ENCODE measurements at places on chromosomes 11 and 22. TPM values are rescaled to one million over a fixed set of nuclear protein-coding genes. Genes with fewer than 3 reads are reported as not detected.
A peak's percentile ranks its signal among the peaks of the same experiment; 100 is the strongest.

CALCB gene
- total RNA-seq = not detected

NPAT gene
- 23.1 TPM for total RNA-seq

GRCh38 chr11:75276686-75277085, 36.1 kb downstream of the TPBGL start:
- peak; percentile 44 for DNase-seq

DNA sequence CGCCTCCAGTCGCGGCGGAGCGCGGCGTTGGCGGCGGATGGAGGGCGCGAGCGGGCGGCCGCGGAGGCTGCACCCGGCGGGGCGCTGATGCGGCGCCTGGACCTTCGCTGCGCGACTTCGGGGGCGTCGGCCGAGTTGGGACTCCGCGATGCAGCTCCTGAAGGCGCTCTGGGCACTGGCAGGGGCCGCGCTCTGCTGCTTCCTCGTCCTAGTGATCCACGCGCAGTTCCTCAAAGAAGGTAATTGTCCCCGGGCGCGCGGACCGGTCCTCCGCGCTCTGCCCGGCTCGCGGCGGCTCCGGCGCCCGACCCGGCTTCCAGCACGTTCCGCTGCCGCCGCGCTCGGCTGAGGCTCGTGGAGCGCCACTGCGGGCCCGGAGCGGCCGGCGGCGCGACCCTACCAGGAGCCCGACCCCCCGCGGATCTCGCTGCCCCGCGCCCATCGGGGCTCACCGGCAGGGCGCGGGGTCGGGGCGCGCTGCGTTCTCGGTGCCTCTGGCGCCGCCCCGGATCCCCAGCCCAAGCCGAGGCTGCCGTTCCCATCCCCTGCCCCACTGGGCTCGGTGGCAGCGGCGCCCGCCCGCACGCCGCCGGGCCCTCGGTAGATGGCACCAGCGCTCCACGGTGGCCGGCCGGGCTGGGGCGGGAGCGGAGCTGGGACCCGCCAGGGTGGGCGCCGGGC, 1251.2 kb downstream of the BRD1 start:
- DNase-seq = peak; percentile 87

- no peak for DNase-seq
Measured at GRCh38 chr11:81963018-81963417, 770.6 kb downstream of the FAM181B start.

PGA5 gene
- 0.63 TPM for total RNA-seq

GRCh38 chr11:112518371-112518770, 257.7 kb upstream of the PLET1 start:
- no peak for DNase-seq

CSF2RB gene
- not detected for total RNA-seq

OR56A3 gene
- not detected for total RNA-seq

KCNE3 gene
- 9.0 TPM for total RNA-seq

PRAME gene
- total RNA-seq = 0.44 TPM

GNG3 gene
- not detected for total RNA-seq

DNA sequence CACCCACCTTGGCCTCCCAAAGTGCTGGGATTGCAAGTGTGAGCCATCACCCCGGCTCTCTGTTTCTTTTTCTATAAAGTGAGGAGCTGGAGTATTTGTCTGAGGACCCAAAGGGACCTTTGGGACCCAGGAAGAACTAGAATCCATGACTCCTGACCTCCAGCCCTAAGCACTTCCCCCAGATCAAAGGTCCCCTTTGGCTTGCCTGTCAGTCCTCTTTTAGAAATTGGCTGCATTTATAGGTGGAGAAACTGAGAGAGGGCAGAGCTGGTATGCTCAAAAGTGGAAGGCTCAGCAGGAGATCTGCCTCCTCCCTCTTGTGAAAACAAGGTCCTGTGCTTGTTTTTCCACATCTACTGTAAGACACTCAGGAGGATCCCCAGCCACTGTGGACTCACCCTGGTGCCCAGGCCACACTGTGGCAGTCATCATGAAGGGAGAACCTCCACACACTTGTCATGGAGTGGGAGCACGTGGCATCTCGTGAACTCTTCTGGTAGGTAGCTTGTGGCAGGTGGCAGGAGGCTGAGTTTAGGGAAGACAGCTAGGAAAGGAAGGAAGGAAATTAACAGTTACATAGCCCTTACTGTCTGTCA, 12.4 kb upstream of the PLEKHA7 start:
- no peak for DNase-seq

B4GAT1 gene
- total RNA-seq = 29.4 TPM

- DNase-seq = no peak
Measured at GRCh38 chr11:43245466-43245865, 66.3 kb upstream of the API5 start.

DNA sequence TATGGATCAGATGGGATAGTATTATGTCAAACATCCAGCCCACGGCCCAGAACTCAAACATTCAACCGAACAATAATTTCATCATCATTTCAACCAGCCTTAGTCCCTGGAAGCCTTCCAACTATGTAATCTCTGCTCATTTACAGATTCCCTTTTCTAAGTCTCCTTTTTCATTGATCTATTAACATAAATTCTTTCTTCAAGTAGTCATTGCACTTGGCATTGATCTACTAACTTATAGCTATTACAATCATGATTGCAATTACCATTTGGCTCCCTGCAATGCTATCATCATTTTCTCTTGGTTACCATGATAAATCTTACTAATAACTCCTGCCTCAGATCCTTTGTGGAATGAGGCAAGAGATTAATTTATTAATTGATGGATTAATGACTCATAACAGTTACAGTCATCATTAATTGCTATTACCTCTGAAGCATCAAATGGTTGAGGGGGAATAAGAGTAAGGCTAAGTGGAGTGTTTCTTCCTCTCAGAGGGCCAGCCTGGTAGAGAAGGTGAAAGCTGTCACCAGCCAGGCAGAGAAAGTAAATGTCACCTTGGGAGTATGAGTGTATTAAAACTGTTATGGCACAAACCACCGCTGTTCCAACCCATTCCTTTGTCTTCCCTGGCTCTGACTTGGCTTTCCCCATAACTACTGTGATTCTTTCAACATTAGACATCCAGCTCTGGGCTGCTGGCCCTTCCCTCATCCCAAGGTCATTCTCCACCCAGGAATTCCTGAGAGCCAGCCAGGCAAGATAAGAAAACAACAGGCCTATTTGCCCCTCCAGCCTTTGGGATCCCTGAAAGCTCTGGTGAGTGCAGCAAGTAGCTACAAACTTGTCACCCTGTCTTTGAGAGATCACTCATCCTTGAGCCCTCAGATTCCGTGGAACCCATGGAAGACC, 174.7 kb downstream of the RRAS2 start:
- DNase-seq = no peak

- DNase-seq = no peak
Measured at GRCh38 chr11:19466314-19466713, 225.6 kb upstream of the E2F8 start.

ARHGAP8 gene
- total RNA-seq = 45.2 TPM

DNA sequence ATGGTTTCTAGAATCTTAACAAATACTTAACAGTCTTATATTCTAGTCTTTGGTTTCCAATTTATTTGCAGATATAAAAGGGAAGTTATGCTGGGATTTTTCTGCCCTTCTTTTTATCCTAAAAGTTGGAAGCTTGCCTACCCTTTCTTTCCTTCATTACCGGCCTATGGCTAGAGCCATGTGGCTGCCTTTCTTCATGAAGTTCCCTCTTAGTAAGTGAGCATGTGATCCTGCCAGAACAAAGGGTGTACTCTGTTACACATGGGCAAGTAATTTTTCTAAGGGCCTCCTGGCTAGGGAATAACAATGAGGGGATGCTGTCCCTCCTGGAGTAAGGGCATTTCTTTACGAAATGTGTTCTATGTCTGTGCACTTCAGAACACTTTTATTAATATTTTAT, 252.1 kb upstream of the PITPNB start:
- DNase-seq = no peak

TRIM51 gene
- not detected for total RNA-seq

GRCh38 chr22:29821291-29822016, 16.6 kb downstream of the ASCC2 start:
- DNase-seq = no peak

APOL5 gene
- not detected for total RNA-seq

HYLS1 gene
- total RNA-seq = 7.9 TPM

ELP4 gene
- total RNA-seq = 25.2 TPM

GRCh38 chr22:22201185-22201929, 43.2 kb upstream of the VPREB1 start:
- peak; percentile 76 for DNase-seq

MUC2 gene
- not detected for total RNA-seq

CFAP300 gene
- 5.2 TPM for total RNA-seq

- no peak for DNase-seq
Measured at GRCh38 chr22:20205464-20205963, 54.7 kb upstream of the CCDC188 start.

GRCh38 chr22:22881116-22882000, 6.3 kb upstream of the IGLL5 start:
- DNase-seq = peak; percentile 32

DNA sequence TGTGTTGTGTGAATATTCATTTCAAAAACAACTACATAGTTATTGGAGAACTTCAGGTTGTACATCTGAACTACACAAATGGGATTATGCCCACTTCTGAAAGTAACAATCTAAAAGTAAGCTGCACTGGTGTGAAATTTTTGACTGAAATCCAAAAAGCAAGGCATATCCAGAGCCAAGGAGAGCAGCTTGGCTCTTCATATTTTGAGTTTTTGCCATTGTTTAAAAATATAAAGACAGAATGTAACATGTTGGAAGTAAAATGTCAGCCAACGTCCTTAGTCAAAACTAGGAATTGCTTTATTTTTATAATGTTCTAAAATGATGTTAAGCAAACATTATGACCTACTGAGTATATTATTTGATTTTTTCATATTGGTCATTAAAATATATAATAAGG, 45.8 kb upstream of the NOX4 start:
- DNase-seq = no peak

- no peak for DNase-seq
Measured at GRCh38 chr11:131037873-131038272, 121.6 kb upstream of the SNX19 start.

All from endodermal cell (in vitro differentiated cells).